ENCODE measurements at places on chromosomes 11 and 22.

DNA sequence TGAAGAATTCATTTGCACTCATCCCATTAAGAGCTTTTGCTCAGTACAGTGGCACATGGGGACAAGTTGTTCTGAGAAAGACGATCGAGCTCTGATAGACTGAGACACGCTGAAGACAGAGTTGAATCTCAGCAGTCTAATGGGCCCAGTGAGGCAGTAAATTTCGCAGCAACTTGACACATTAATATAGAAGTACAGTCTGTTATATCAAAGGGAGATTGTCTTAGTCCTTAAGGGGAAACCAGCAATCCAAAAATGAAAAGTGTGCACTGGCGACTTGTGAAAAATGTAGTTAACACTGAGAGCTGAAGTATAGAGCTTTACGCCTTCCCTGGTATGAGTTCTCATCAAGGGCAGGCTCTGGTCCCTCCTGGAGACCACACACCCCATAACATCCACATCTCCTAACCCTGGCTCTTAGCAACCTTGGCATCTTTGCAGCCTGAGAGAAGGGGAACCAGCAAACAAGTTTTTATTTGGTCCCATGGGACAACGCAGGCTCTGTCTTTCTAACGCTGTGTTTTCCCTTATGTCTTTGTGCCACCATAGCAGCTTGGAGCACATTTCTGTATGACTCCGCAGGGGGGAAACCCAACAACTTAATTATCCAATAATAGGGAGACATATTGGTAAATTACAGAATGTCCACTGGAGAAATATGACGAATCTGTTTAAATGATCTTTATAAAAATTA lies 952.5 kb downstream of the OPCML start:
- no peak for DNase-seq

- no peak for DNase-seq
Measured at GRCh38 chr11:79414644-79415317, 26.0 kb downstream of the TENM4 start.

- no peak for DNase-seq
Measured at GRCh38 chr11:34619062-34619516, 1.8 kb upstream of the EHF start.

- DNase-seq = no peak
Measured at GRCh38 chr11:86180423-86180822, 64.1 kb upstream of the EED start.

- no peak for DNase-seq
Measured at GRCh38 chr11:597166-597725, 18.5 kb downstream of the IRF7 start.

- DNase-seq = no peak
Measured at GRCh38 chr11:59201353-59201752, 11.4 kb downstream of the MPEG1 start.

GRCh38 chr11:35946766-35947165 lies 2.9 kb downstream of the LDLRAD3 start:
- DNase-seq = no peak

DNA sequence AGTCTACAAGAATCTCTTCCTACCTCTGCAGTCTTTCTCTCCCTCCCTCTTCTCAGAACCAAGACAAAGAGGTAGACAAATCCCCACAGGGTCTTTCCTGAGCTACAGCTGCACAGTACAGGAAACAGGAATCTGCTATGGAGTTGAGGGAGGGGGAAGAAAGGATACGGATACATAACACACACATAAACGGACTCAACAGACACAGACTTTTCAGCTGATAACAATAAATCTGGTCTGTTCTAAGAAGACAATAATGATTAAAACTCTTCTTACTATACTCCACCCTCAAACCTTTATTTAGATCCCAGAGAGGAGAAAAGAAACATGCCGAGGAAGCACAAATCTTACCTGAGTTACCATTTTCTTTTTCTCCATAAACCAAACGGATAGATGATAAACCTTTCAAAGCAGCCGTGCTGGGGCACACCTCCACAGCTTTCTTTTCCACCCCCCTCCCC lies 122.2 kb downstream of the APOL5 start:
- DNase-seq = no peak

DNA sequence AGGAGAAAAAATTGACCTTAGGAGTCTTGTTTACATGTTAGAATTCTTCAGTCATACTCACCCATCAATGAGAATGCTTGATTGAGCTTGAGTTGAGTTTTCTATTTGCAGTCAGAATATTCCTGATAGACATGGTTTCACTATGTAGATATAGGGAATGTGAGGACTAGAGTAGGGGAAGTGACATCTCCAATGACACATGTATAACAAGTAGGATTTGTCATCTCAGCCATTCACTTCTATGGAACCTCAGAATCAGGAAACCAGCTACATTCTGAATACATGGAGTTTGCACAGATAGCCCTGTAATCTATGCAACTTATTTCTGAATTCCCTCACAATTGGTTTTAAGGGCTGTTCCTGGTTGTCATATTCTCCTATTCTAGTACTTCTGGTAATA lies 20.1 kb upstream of the OR9Q1 start:
- DNase-seq = no peak

GRCh38 chr11:65945430-65945911 lies at the start of gene TSGA10IP:
TSS of gene TSGA10IP (plus strand) at chr11:65945480. CDS start at chr11:65945676, 196 bp downstream.
- no peak for DNase-seq

DNA sequence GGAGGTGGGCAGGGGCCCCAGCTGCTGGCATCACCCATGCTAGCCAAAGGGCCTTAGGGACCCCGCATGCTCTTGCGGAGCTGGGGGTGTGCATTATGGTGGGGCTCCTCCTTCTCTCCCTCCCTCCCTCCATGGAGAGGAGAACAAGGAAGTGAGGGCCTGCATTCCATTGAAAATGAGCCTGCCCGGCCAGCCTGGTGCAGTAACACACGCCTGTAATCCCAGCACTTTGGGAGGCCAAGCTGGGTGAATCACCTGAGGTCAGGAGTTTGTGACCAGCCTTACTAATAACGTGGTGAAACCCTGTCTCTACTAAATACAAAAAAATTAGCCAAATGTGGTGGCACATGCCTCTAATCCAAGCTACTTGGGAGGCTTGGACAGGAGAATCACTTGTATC lies 22.4 kb downstream of the SNAP29 start:
- DNase-seq = no peak

DNA sequence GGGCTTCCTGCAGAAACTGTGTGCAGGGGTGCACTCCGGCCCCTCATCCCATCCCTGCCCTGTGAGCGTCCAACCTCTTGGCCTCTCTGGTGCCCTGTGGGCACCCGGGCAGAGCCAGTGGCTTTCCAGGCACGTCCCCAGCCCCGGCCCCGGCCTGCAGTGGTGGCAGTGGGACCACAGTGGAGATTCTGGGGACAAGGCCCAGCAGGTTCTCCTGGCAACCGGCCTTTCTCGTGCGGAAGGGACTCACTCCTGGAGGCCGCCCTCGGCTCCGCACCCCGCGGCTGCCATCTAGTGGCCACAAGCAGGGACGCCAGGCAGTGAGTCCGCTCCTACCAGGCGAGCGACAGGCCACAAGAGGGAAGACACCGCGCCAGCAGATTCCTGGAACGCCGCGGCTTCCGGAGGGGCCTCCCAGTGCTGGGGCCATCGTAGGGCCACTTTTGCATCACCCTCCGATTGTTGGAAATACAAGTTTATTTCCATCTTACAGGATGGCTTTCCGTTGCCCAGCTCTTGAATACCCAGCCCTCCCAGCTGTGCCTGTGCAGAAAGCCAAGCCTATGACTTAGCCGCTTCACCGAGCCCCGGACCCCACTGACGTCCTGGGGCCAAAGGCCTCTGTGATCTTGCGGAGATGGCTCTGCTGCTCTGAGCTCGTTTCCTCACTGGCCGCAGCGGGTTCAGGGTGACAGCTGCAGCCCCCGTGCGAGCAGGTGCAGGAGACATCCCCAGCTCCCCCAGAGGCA lies 357.3 kb downstream of the CTTN start:
- DNase-seq = peak; percentile 26

GRCh38 chr11:119691020-119691666 lies 37.9 kb downstream of the NECTIN1 start:
- no peak for DNase-seq

- DNase-seq = no peak
Measured at GRCh38 chr11:111635706-111636045, 33.4 kb downstream of the SIK2 start.

DNA sequence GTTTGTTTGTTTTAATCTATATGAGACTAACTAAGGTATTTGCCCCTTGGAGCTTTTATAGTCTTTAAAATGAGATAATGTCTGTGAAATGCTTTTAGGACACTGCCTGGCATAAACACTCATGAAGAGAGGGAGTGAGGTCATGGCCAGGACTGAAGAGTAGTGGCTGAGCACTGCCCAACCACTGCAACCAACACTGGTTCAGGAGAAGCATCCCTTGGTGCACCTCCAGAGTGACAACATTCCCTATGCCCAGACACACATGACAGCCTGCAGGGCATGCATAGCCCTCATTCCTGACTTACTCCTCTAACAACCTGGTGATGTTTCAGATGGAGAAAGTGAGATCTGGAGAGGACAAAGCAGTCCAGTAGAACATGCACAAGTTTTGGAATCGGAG lies 36.1 kb downstream of the ME3 start:
- no peak for DNase-seq

DNA sequence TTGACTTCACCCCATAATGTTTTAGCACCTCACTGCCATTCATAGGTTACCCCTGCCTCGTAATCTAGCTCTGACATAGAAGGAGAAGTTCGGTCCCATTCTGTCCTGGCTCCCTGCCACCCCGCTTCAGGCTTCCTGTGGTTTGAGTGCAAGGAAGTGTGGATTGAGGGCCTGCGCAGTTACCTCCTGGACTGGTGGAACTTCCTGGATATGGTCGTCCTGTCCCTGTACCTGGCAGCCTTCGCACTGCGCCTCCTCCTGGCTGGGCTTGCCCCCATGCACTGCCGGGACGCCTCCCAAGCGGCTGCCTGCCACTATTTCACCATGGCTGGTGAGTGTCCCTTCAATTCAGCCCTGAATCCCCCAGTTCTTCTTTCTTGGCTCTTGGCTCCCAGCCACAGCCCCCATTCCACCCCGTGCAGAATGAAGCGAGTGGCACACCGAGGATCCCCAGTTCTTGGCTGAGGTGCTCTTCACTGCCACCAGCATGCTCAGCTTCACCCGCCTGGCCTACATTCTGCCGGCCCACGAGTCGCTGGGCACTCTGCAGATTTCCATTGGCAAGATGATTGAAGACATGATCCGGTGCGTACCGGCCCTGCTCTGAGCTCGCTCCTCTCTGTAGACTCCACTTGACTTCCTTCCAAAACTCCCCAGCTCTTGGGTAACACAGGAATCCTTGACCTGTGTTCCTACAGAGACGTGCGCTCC lies 15.4 kb downstream of the ART5 start:
- no peak for DNase-seq

- no peak for DNase-seq
Measured at GRCh38 chr11:32172848-32173834, 82.3 kb downstream of the RCN1 start.

GRCh38 chr11:28999620-29000019 lies 891.4 kb downstream of the METTL15 start:
- no peak for DNase-seq

All from stimulated activated CD8-positive, alpha-beta memory T cell treated with anti-CD3 and anti-CD28 coated beads, Interleukin-4, amount 100 ng/mL, for 1 hour (primary cell).